ENCODE measurements at places on chromosomes 6 and 20.

GRCh38 chr6:42354702-42355101, 97.0 kb downstream of the TRERF1 start:
- no peak for DNase-seq

- no peak for DNase-seq
Observed at GRCh38 chr20:57394121-57395082, 3.2 kb downstream of the RBM38 start.

- peak; percentile 9 for DNase-seq
Observed at GRCh38 chr20:59598625-59599310, 5.6 kb upstream of the PHACTR3 start.

DNA sequence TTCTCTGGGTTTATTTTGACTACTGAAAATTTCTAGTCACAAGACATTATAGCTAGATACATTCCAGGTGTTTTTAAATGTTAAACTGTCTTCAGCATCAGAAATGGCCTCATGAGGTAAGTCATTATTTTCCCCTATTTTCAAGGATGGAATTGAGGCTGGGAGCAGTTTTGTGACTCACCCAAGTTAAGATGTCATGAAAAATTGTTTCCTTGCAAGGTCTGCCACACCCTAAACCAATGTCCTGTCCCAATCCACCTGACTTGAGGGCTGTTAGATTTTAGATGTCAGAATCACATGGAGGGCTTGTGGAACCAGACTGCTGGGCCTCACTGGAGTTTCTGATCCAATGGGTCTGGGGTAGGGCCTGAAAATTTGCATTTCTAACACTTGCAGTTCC, 16.9 kb downstream of the SLC22A3 start:
- DNase-seq = no peak

DNA sequence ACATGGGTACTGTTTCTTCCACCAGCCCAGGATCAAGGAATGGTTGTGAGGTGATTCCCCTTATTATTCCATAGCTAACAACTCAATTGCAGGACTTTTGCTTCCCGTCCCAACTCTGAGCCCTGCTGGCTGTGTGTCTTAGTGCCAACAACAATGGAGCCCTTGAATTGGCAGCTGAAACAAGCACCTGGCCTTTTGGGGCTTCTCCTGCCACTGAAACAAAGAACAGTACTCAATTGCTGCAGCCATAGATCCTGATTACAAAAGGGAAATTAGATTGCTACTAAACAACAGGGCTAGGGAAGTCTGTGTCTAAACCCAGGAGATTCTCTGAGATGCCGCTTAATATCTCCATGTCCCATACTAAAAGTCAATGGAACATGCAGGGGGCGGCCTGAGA, 61.3 kb upstream of the CARMIL1 start:
- no peak for DNase-seq

- DNase-seq = no peak
Observed at GRCh38 chr6:57297505-57297904, 19.9 kb upstream of the PRIM2 start.

- no peak for DNase-seq
Observed at GRCh38 chr20:59937150-59937549, 3.0 kb downstream of the PPP1R3D start.

DNA sequence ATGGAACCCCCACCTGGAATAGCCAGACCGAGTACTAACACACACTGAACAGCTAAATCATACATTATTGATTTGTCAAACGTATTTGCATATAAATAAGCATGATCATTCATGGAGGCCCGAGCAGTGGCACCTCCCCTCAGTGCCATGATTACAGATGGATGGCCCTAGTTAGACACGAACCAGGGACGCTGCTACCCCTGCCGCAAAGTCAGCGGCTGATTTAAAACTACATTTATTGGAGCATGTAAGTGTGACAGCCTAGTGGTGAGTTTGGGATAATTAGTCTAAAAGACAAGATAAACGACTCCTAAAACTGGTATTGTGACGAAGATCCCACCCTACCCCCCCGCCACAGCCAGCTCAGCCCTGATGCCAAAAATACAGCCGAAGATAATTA, 159.1 kb upstream of the MAFB start:
- no peak for DNase-seq

- DNase-seq = no peak
Observed at GRCh38 chr6:25279748-25280343, 672 bp downstream of the CARMIL1 start.

- DNase-seq = no peak
Observed at GRCh38 chr6:163137398-163137881, 277.1 kb upstream of the QKI start.

GRCh38 chr20:21702553-21703470, 2.7 kb upstream of the PAX1 start:
- peak; percentile 37 for DNase-seq

Data from stimulated activated CD8-positive, alpha-beta memory T cell treated with anti-CD3 and anti-CD28 coated beads, Interleukin-15, amount 100 ng/mL, for 48 hours (primary cell).